ENCODE measurements at places on chromosomes 1 and 21.

- DNase-seq, result no peak
Observed at GRCh38 chr1:39576016-39576657, 453 bp downstream of the PABPC4 start.

GRCh38 chr1:245383396-245384330 lies 228.9 kb downstream of the KIF26B start:
- DNase-seq, result no peak

- DNase-seq, result no peak
Observed at GRCh38 chr21:45507888-45508508, 34.2 kb downstream of the SLC19A1 start.

GRCh38 chr1:67700692-67701410 lies 15.8 kb downstream of the GADD45A start:
- DNase-seq, result peak; percentile 34

DNA sequence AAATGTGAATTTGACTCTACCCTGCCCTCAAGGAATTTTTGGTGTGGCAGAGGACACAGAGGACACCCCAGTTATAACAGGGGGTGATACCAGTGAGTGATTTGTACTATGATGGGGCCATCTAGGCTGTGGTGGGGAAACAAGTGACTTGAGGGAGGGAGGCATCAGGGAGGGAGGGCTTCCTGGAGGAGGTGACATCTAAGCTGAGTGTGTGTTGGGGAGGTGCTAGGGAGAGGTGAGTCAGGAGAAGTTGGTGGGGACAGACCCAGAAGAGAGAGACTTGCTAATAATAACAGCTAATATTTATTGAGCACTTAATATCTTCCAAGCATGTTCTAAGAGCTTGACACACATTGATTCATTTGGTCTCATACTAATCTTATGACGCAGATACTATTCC lies 19.9 kb upstream of the TTC4 start:
- DNase-seq, result no peak

- DNase-seq, result no peak
Observed at GRCh38 chr1:180606155-180606554, 25.7 kb upstream of the XPR1 start.

- DNase-seq, result no peak
Observed at GRCh38 chr1:214491468-214492146, 59.8 kb downstream of the PTPN14 start.

- DNase-seq, result no peak
Observed at GRCh38 chr1:44408212-44408582, 3.1 kb downstream of the RNF220 start.

DNA sequence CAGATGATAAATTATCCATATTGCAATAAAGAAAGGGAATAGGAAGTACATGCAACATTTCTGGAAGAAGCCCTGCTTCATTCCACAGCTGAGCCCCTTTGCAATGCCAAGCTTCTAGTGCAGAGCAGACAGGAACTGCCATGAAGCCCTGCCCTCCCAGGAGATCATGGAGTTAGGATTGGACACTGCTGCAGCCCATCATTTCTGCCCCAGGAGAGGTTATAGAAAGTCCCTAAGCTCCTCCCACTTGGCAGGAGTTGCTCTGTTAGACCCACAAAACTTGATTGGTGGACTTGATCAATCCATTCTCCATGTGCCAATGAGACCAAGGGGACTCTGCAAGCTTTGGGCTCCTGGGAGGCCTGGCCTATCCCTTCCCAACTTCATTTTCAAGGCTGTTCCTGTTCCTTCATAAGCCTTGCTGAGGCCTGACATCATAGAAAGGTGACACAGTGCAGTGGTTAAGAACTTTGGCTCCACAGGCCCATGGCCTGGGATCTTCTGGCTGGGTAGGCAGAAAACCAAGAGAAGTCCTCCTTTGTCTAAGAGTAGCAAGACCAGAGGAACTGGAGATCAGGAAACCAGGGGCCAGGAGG lies 1.3 kb upstream of the LAPTM5 start:
- DNase-seq, result no peak

DNA sequence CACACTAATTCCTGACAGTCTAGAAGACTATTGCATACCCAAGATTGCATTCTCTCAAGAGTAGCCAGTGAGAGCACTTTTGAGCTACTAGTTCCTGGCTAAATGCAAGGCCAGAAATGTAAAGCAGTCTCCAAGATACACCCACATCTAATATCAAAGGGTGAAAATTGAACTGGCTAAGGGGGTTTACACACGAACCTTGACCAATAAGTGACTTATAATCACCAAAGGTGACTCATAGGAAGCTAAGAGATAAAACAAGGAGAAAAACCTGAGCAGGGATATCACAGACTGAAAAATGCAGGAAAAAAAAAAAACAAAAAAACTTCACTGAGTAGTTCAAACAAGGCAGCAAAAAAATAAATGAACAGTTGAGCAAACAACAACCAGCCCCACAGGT lies 172.2 kb upstream of the RRP15 start:
- DNase-seq, result no peak

GRCh38 chr1:245054105-245054504 lies 100.7 kb upstream of the KIF26B start:
- no peak for DNase-seq

- peak; percentile 29 for DNase-seq
Observed at GRCh38 chr1:55542901-55543504, 327.8 kb upstream of the USP24 start.

DNA sequence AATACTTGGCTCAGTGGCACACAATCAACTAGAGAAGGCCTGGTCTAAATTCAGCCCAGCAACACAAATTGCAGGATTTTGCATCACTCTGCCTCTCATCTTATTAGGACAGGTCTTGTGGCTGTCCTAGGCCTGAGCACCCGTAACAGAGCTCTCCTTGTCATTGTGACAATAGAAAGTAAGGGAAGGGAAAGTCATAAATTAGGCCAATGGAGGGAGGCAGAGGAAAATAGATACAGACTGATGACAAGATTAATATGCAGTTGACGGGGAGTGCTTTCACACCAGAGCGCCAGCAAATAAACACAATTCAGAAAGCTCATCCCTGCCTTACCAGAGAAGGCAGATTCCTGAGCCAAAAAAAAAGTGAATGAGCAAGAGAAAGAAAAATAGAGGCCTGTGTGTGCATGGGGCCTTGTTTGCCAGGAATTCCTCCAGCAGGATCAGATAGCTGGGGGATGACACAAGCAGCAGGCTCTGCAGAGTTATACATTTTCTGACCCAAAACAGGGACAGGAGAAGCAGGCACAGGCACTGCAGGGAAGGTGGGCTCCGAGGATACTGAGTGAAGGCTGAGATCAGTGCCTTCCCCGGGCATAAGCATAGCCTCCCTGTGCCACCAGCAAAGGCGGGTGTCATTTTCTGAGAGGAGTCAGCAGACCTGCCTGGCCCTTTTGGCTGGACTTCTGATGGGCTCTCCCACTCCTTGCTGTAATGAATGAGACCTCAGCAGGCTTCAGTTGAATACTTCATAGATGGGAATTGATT lies 110.0 kb upstream of the SPAG17 start:
- DNase-seq, result no peak

DNA sequence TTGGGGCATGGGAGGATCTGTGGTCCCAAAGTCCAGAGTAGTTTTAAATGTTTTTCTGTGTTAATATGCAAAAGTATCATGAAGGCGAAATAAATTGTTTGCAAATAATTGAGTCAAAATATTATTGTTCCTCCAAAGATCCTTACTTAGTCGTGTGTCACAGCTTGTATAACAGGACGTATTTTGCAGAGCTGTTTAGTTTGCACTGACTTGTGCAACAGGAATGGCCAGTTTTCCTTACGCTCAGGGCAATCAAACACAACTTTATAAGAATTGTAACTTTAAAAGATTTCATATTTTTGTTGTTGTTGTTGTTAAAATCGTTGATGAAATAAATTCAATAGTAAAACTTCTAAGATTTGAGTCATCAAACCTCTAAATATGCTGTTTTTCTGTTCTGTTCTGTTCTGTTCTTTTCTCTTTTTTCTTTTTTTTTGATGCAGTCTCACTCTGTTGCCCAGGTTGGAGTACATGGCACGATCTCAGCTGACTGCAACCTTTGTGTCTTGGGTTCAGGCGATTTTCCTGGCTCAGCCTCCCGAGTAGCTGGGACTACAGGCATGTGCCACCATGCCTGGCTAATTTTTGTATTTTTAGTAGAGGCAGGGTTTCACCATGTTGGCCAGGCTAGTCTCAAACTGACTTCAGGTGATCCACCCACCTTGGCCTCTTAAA lies 60.6 kb downstream of the UCK2 start:
- no peak for DNase-seq

DNA sequence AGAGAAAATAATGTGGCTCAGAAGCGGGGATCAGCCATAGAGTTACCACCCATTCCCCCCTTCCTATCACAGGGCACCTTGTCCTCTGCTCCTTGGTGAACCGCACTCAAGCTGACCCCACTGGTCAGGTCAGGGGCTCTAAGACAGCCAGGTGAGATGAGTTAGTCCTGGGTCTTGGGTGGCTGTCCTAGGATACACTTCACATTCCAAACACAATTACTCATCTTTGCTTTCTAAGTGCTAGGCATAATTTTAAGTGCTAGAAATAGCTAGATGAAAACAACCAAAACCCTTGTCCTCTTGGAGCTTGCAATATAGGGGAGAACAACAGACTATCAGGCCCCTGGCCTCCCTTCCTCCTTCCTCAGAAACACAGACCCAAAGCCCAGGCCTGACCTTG lies 7.8 kb upstream of the MUTYH start:
- DNase-seq, result no peak

DNA sequence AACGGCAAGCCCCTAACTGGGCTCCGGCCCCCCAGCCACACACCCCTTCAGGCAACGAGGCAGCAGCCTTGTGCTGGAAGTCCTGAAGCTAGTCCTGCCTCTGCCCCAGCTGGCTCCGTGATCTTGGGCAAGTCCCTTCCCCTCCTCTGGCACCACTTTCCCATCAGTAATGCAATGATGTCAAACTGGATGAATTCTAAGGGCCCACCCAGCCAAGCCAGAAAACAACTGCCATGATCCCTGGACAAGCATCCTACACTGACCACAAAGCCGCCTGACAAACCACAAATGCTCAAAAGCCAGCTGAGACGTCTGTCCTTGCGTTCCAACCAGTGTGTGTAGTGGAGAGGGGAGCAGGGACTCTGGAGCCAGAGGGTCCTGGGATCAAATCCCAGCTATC lies 26.8 kb downstream of the IFFO2 start:
- no peak for DNase-seq
